ENCODE measurements at places on chromosomes 2 and 18. TPM values are rescaled to one million over a fixed set of nuclear protein-coding genes. Genes with fewer than 3 reads are reported as not detected.

PXDN gene
- 39.7 TPM for total RNA-seq

ZNF385B gene
- 10.5 TPM for total RNA-seq

DNA sequence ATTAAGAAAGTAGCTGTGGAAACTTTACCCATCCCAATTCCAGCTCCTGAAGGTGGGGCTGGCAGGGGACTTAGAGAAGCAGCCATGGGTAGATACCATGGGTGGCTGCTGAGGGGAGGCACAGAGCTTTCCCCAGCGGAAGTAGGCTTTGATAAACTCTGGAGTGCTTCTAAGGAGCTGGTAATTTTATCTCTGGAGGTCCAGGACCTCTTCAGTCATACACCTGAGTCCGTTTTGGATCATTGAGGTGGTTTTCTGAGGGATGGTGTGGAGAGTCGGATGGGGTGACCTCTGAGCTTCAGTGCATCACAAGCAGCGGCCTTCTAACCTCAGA, 36.7 kb upstream of the BMP10 start:
- no peak for DNase-seq

LINC00305 gene
- total RNA-seq = not detected
